Endothelial cell of coronary artery (primary cell): ENCODE measurements at places on chromosomes 12 and 14. TPM values are rescaled to one million over a fixed set of nuclear protein-coding genes. Genes with fewer than 3 reads are reported as not detected.

The MYH6 gene
- total RNA-seq, result not detected in 2 replicates

The KLRB1 gene
- not detected in 2 replicates for total RNA-seq

The LAG3 gene
- total RNA-seq, result under 0.01 and 0.09 TPM in 2 replicates

The CD4 gene
- 0.09 TPM in 1 of 2 replicates, not detected in the other for total RNA-seq

The SETD1B gene
- 1.9 and 2.7 TPM in 2 replicates for total RNA-seq

The ACOT6 gene
- total RNA-seq, result 0.09 TPM in 1 of 2 replicates, not detected in the other

The COL2A1 gene
- total RNA-seq, result not detected in 2 replicates

The IFI27 gene
- 168 and 327 TPM in 2 replicates for total RNA-seq

The SLC5A8 gene
- not detected in 2 replicates for total RNA-seq

The GRIN2B gene
- total RNA-seq, result not detected in 2 replicates

The COA8 gene
- 26.2 and 29.2 TPM in 2 replicates for total RNA-seq

The SMOC1 gene
- under 0.01 and 0.09 TPM in 2 replicates for total RNA-seq

The C12orf54 gene
- total RNA-seq, result not detected in 2 replicates

The CELA1 gene
- total RNA-seq, result not detected in 2 replicates

The FBLN5 gene
- 0.90 and 11.2 TPM in 2 replicates for total RNA-seq

The COX8C gene
- total RNA-seq, result not detected in 2 replicates

The PSMD9 gene
- total RNA-seq, result 126 and 137 TPM in 2 replicates

The NABP2 gene
- 22.6 and 29.8 TPM in 2 replicates for total RNA-seq

The MMP14 gene
- 236 and 368 TPM in 2 replicates for total RNA-seq

The KRT85 gene
- total RNA-seq, result not detected in 2 replicates

The TSPAN8 gene
- total RNA-seq, result 0.94 and 0.99 TPM in 2 replicates

The RHEBL1 gene
- 0.94 and 2.1 TPM in 2 replicates for total RNA-seq

The TMCC3 gene
- 18.3 and 30.9 TPM in 2 replicates for total RNA-seq
